HCEC 1CT (cell line): ENCODE measurements at places on chromosomes 5 and 9.

GRCh38 chr5:107340631-107341030 is 330.1 kb downstream of the EFNA5 start:
- DNase-seq: no peak

DNA sequence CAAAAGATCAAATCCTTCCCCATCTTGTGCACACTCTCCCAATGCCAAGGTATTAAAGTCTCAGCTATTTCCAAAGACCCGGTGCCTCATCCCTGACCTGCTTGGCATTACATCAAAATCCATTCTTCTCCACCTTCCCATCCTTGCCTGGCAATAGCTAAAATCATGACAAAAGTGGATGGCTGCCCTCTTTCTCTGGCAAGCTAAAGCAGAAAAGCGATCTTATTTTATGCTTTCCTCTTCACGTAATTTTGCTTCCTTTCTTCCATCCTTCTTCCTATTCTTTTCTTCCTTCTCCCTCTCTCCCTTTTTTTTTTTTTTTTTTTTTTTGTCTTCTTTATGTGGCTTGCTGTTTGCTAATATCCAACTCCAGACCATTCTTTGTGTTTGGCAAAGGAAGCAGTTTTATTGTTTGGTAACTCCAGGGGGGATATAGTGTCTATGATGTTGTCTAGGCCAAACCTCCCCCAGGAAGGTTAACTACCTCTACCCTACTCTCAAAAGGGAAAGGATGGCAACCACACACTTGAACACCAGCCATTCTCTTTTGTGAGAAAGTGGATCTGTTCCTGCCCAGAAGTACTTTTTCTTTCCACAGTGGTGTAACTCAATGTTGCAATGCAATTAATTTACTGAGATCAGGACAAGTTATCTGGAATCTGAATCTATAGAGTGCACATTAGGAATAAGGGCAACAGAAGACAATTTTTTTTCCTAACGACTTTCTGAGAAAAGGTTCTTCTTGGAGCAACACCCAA is 120.9 kb upstream of the TMEM161B start:
- DNase-seq: no peak

DNA sequence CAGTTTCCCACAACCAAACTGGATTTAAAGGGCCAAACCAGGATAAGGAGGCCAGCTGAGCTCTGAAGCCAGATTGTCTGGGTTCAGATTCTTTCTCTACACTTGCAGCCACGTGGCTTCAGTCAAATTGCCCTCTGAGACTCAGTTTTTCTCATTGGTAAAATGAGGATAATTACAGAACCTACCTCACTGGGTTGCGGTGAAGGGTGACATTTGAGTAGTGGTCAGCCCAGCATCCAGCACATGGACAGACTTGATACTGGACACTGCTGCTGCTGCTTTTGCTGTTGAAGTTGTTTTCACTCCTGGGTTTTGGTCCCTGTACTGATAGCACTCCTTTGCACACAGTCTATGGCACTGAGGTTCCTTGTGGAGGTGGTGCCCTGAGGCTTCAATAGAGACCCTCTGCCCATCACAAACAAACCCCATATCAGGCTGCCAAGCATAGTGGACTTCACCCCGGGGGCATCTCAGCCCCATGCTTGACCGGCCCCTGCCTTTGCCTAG is 25.7 kb upstream of the CDKN2AIPNL start:
- peak; percentile 17 for DNase-seq

DNA sequence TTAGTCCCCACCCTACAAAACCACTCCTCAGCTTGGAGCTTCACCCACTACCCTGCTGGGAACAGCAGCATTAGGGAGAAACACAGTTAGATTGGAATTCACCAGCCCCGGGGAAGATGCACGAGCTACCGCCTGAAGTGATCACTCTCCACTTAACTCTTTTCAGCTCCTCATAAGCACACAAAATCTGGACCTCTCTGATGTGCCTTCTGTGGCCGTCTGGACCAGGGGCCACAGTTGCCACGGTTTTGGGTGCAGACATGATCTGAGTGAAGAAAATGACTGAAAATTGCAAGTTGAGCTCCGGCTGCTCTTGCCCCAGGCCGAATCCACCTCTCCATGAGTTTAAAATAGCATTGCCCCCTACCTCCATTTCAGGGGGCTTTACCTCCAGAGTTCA is 95.2 kb downstream of the TENT4A start:
- no peak for DNase-seq

DNA sequence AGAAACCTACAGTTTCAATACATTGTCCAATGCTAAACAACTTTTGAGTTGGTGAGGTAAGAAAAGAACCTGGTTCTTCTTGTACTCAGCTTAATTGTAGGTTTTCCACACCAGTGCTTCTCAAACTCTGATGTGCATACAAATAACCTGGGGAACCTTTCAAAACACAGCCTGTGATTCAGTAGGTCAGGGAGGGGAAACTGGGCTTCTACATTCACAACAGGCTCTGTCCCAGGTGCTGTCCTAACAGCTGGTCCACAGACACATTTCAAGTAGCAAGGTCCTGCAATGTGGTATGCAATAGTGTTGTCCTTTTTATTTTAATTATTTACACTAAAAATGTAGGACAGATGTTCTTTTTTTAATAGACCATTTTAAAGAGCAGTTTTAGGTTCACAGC is 47.4 kb upstream of the SNCAIP start:
- no peak for DNase-seq

- DNase-seq: peak; percentile 65
Measured at GRCh38 chr5:83844449-83845068, 123.9 kb upstream of the HAPLN1 start.

- DNase-seq: no peak
Measured at GRCh38 chr5:60535198-60535597, 164.8 kb downstream of the DEPDC1B start.

DNA sequence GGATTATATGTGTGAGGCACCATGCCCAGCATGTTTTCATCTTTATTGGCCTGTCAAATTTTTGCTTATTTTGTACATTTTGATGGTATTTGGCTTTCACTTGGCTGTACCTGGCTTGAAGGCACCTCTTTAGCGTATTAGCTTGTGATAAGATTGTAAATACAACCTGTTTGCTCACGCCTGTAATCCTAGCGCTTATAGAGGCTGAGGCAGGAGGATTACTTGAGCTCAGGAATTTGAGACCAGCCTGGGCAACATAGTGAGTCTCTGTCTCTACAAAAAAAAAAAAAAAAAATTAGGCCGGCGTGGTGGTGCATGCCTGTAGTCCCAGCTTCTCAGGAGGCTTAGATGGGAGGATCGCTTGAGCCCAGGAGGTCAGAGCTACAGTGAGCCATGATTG is 11.3 kb downstream of the SEC24A start:
- no peak for DNase-seq

DNA sequence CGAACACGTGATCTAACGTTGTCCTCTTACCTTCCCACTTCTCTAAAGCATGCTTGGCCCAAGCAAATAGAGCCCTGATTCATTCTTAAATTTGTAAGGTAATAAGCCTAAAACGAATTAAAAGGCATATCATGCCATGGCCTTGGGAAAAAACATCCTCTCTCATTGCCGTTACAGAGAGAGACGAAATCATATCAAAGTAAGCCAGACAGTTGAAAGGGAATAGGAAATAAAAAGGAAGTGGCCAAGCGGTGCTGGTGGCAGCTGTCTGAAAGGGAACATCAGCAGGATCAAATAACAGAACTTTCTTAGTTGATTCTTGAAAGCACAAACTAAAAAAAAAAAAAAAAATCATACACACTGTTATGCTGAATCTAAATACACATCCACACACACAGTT is 49.1 kb upstream of the CDH6 start:
- no peak for DNase-seq

DNA sequence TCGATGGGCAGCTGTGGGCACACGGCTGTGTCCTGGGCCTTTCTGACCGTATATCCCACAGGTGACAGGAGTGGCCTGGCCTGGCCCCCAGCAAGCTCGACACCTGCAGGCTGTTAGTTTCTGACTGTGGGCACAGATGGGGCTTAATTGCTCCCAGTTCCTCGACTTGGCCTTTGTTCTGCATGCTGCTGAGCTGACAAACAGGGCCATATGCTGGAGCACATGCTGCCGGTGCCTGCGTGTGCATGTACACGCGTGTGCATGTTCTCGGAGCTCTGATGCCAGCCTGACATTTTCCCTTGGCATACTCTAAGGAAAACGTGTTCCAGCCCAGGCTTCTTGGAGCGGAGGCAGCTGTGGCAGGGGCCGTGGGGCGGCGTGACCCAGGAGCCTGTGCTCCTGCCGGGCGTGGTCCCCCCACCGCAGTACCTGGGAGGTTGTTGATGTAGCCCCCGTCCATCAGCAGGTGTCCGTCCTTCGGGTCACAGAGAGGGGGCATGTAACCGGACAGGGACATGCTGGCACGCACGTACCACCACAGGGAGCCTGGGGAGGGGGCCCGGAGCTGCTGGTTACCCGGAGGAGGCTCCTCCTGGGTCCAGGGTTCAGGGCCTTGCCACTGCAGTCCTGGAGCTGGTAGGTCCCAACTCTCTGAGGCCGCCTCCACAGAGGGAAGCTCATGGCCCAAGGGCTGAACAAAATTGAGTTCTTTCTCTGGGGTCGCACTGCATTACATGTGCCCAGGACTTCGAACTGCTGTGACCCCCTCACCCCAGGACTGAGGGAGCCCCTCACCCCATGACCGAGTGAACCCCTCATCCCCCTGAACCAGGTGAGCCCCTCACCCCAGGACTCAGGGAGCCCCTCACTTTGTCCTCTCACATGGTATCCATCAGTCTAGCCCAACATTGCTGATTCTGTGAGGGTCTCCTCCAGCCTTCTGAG is 4.1 kb upstream of the NSMF start:
- DNase-seq: no peak

DNA sequence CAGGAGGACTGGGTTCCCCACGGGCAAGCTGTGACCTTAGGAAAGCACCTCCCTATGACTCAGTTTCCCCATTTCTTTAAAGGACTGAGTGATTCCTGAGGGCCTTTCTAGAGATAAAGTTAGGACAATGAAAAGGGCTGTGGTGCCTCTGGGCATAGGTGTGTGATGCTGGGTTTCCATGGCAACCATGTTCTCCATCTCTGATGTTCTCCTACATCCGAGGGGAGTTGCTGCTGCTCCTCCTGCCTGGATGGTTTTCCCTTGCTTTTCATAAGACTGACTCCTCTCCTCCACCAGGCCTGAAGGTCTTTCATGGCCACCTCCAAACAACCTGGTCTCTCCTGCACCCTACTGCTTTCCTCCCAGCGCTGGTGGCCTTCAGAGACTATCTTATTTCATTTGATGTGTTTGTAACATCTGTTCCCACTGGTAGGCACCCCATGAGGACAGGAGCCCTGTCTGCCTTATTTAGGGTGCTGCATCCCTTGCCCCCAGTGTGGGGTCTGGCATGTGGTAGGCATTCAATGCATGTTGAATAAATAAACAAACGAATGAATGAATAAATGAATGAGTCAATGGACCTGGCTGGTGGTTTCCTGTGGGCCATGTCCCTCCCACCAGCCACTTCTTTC is 112.2 kb upstream of the HAND1 start:
- DNase-seq: no peak

- peak; percentile 22 for DNase-seq
Measured at GRCh38 chr9:128946571-128947276, 679 bp downstream of the DOLK start.

- no peak for DNase-seq
Measured at GRCh38 chr5:542319-543311, 18.4 kb upstream of the SLC9A3 start.

DNA sequence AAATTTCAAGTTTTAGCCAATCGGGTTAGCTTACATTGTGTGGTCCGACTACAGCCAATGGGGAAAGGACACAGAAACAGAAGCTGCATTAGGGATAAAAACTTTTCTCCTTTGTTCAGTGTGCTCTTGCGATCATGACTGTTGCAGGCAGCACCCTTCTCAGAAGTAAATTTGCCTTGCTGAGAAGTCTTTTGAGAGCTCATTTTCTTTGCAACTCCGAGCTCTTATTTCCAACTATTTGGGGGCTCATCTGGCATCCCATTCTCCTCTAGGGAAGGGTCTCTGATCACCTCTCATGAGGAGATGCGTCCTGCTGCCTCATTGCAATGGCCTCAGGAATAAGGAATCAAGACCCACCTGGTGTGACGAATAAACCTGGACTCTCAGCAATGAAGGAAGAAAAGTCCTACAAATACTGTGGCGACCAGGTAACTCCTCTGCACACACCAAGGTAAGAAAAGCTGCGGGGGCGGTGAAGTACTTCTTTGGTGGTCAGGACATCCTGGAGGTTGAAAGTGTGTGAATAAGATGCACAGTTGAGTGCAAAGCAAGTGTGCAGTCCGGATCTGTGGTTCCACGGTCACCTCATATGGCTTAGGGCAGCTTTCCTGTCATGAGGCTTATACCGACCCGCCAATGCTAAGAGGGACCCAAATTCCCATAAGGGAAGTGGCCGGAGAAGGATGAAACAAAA is 20.4 kb downstream of the CNOT8 start:
- DNase-seq: no peak

- DNase-seq: peak; percentile 8
Measured at GRCh38 chr5:166436872-166437271, 1854.6 kb upstream of the WWC1 start.

DNA sequence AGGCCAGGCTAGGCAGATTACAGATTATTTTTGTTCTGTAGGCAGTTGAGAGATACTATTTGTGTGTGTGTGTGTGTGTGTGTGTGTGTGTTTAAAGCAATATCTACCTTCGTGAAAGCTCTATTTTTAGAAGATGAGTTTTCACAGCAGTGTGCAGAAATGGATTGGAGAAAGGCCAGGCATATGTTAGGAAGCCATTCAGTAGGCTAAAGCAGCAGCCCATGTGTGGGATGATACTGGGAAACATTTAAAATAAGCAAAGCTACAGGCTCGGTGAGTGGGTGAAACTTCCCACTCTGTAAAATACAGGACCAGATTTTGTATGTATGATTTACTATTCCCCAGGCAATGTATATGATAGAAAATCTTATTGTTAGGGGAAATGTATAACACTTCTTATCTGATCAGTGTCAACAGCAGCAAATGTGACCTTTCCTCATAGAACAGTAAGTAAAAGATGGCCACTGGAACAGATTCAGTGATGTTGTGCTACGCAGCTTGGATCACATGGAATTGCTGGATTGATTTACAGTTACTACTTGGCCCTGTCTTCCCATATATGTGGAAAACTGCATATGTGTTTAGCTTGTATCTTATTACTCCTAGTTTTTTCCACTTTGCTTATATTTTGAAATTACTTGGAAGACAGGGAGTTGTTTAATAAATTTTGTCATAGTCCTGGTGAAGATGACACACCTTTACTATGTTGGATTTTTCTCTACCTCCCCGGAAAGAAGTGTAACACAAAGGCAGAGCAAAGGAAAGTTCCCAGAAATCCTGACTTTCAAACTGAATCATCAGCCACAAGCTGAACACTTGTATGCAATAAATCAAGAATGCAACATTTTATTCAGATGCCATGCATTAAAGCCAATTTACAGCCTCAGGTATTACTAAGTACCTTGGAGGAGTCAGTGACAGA is 1077.7 kb upstream of the SEMA6A start:
- no peak for DNase-seq

GRCh38 chr5:39394946-39395345 is 29.8 kb downstream of the DAB2 start:
- DNase-seq: peak; percentile 93

DNA sequence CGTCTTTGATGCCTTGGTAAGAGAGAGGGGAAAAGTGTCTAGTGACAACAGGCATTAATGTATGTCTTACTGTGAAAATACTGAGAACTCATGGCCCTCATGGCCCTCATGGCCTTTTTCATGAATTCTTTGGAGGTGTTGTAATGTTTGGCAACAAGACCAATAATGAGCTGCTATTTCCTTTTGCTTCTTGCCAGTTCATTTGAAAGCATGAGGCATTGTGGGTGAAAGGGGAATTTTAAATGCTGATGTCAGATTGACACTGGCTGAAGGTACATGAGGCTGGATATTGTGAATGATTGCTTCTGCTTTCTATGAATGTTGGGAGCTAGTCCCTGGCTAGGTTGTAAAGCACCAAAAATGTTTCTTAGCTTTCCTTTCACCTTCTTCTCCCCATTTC is 79.2 kb downstream of the DOCK2 start:
- DNase-seq: peak; percentile 44

GRCh38 chr9:109770101-109770500 is 9.9 kb upstream of the PALM2AKAP2 start:
- DNase-seq: no peak
